Breast epithelium (tissue), 4 donors: ENCODE measurements at places on chromosomes 3 and 15. TPM values are rescaled to one million over a fixed set of nuclear protein-coding genes. Genes with fewer than 3 reads are reported as not detected.

IL20RB gene
- 1.6 TPM for total RNA-seq

AHSG gene
- total RNA-seq = not detected

GRCh38 chr3:196707566-196707965 lies 4.5 kb downstream of the CEP19 start:
- H3K27me3 ChIP-seq = no peaks in the 10 kb centered on the region
- H3K27ac ChIP-seq = no peak overlapping the region
- H3K4me1 ChIP-seq = no peaks in the 10 kb centered on the region

GRCh38 chr3:131361464-131362421 lies 19.8 kb upstream of the NUDT16 start:
- no peaks in the 10 kb centered on the region for H3K27me3 ChIP-seq
- no peaks in the 10 kb centered on the region for H3K36me3 ChIP-seq
- peak overlapping the region; percentile 84 for H3K27ac ChIP-seq
- no peaks in the 10 kb centered on the region for H3K4me1 ChIP-seq
